ENCODE measurements at places on chromosomes 12 and 14.
A peak's percentile ranks its signal among the peaks of the same experiment; 100 is the strongest.

DNA sequence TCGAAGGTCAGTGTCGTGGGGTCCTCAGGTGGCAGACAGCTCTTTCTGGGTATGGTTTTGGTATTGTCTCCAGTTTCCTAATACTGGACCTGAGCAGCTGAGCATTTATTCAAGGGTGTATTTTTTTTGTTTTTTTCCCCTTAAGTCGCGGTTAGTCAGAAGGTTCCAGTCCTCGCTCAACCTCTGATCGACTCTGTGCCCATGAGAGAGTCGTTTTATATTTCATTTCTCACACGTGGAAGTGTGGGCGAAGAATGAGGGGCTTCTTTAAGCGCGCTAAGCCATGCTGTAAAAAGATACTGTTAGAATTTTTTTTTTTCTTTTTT is 499 bp downstream of the MIPOL1 start:
- no peak for DNase-seq

DNA sequence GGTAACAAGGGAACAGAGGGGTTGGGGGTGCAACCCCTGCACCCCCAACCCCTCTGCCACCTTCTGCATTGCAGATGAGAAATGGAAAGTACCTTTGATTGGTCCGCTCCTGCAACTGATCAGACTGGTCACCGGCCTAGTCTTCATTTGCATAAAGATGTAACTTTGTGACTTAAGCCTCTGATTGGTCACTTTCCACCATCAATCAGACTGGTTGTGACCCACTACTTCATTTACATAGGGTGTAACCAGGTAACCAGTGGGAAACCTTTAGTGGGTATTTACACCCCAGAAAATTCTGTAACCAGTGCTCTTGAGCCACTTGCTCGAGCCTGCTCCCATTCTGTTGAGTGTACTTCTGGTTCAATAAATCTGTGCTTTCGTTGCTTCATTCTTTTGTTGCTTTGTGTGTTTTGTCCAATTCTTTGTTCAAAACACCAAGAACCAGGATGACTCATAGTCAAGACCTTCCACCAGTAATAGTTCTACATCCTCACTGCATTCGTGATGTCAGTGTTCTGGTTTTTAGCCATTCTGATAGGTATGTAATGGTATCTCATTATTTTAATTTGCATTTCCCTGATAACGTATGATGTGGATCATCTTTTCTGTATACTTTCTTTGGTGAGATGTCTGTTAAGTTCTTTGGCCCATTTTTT is 30.8 kb downstream of the LEMD3 start:
- DNase-seq, result no peak

DNA sequence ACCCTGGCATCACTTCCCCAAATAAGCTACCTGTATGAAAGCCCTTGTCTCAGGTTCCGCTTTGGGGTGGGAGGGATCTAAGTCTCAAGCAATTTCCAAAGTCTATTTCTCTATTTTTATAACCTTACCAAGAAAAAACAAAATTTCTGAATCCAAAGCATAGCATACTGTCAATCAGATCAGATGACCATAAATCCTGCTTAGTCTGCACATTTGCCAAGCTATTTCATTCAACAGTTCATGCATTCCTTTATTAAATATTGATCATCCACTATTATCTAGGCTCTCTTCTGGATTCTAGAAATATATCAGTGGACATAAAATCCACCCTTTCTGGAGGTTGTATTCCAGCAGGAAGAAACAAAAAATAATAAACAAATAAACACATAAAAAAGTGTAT is 263.5 kb upstream of the USP15 start:
- no peak for DNase-seq

DNA sequence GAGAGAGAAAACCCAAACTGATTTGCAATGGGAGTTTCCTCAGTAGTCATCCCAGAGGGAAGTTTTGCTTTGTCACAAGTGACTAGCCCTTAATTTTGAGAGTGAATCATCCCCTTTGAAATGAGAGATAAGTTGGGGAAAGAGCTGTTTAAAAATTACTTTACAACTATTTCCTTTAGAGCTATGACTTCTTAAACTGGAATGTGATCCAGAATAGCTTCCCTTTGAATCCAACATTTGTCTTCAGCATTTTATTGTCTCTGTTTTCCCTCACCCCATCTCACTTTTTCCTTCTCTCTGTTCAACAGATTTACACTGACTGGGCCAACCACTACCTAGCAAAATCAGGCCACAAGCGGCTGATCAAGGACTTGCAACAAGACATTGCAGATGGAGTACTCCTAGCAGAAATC is 109.3 kb downstream of the NAV3 start:
- no peak for DNase-seq

DNA sequence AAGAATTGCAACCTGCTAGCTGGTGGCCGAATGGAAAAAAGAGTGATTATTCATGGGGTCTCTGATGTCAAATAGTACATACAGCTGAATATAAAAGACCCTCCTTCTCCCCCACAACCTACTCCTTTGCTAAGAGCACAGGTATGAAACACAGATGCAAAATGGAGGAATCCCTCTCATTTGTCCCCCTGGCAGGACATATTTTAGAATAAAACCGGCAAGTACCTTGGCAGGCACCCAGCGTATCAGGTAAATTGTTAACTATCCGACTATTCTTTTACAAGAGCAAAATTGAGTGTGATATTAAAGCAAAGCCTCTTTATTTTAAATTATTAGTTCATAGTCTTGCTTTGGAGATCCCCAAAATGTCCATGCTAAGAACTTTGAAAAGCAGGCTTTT is 73.7 kb upstream of the USP44 start:
- DNase-seq, result no peak

GRCh38 chr14:96039633-96040311 is 610 bp downstream of the C14orf132 start:
- DNase-seq, result no peak

- no peak for DNase-seq
Measured at GRCh38 chr14:59356767-59357166, 108.4 kb downstream of the GPR135 start.

- DNase-seq, result no peak
Measured at GRCh38 chr14:23445773-23446172, 10.3 kb upstream of the MYH7 start.

DNA sequence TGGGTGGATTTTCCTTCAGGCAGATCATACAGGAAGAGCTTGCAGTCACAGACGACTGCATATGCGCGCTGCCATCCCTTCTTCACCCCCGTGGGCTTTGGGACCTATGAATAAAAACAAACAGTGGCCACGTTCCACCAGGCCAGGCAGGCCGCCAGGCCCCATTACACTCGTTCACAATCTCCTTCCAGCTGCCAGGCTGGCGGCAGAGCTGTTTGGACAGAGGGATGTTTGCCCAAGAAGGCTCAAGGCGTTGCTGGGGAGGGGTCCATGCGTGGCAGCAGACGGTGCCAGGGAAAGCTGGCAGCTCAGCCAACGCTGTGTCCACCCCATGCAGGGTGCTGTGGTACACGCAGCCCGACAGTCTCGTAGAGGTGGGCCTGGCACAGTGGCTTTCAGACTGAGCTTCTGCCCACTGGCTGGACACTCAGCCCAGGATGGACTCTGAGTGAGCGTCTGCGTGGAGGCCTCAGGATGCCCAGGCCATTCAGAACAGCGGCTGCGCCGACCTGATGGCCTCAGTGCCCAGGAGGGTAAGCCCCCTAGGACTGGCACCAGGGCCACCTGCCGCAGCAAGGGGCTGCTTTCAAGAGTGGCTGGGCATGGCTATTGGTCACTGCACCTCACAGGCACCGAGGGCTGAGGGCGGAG is 27.5 kb downstream of the AMN start:
- no peak for DNase-seq

GRCh38 chr12:42216737-42217136 is 21.3 kb downstream of the YAF2 start:
- DNase-seq, result no peak

GRCh38 chr12:102811110-102811737 is 105.8 kb downstream of the PAH start:
- no peak for DNase-seq

GRCh38 chr12:27427824-27428223 is 18.7 kb upstream of the SMCO2 start:
- DNase-seq, result no peak

DNA sequence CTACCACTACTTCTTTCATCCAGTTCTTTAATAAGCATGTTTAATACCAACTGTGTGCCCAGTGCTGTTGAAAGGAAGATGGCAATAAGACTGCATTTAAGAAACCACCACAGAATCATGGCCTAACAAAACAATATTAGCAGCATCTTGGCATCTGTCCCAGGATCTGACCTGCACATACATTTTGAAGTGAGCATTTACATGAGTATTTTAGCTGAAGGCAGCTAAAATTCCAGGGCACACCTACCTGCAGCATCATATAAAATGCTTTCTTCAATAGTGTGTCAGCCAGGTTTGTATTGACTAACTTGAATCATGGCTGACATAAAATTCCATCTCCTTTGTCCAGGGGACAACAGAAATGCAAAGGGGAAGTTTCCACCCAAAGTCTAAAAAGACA is 65.0 kb upstream of the ARHGAP5 start:
- no peak for DNase-seq

DNA sequence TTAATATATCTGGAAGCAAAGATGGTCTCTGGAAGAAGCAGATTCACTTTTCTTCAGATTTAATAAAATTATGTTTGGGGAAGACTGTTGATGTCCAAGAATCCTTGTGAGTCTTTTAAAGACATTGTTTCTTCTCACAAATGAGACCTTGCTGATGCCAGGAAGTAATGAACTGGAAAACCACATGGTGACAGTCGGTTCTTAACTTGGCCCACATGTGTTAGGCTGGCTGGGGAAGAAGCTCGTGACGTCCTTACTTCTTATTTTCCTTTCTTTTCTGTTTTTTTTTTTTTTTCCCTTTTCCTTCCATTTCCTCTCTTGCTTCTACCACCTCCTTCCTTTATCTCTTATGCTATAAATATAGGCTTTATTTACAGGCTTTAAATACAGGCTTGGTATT is 950.2 kb downstream of the BCL11B start:
- DNase-seq, result no peak

GRCh38 chr12:29164477-29165393 is 15.7 kb downstream of the FAR2 start:
- no peak for DNase-seq

- DNase-seq, result peak; percentile 6
Measured at GRCh38 chr12:1914114-1914911, 4.1 kb downstream of the CACNA2D4 start.

- DNase-seq, result no peak
Measured at GRCh38 chr12:52573306-52573705, 337 bp downstream of the KRT74 start.

DNA sequence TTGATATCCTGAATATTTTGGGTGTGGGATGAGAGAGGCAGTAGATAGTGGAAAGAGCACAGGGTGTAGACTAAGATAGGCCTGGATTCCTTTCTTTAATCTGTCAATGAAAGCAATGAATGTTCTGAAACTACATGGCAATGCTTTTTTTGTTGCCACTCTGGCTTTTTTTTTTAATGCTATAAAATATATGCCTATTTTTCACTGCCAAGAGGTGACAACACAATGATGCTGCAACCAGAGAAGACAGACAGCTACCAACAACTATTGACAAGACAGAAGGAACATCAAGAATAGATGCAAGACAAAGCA is 9.4 kb downstream of the ANG start:
- no peak for DNase-seq

GRCh38 chr12:104115587-104115975 is 22.4 kb downstream of the NFYB start:
- no peak for DNase-seq

- no peak for DNase-seq
Measured at GRCh38 chr14:100910888-100911664, 7.6 kb upstream of the RTL1 start.

- DNase-seq, result no peak
Measured at GRCh38 chr12:105622220-105622619, 291.7 kb downstream of the C12orf75 start.

GRCh38 chr12:51187370-51187987 is 14.5 kb upstream of the TFCP2 start:
- no peak for DNase-seq

GRCh38 chr14:79084861-79085260 is 914.7 kb downstream of the NRXN3 start:
- no peak for DNase-seq

GRCh38 chr12:91091916-91092715 is 19.2 kb downstream of the LUM start:
- DNase-seq, result no peak

DNA sequence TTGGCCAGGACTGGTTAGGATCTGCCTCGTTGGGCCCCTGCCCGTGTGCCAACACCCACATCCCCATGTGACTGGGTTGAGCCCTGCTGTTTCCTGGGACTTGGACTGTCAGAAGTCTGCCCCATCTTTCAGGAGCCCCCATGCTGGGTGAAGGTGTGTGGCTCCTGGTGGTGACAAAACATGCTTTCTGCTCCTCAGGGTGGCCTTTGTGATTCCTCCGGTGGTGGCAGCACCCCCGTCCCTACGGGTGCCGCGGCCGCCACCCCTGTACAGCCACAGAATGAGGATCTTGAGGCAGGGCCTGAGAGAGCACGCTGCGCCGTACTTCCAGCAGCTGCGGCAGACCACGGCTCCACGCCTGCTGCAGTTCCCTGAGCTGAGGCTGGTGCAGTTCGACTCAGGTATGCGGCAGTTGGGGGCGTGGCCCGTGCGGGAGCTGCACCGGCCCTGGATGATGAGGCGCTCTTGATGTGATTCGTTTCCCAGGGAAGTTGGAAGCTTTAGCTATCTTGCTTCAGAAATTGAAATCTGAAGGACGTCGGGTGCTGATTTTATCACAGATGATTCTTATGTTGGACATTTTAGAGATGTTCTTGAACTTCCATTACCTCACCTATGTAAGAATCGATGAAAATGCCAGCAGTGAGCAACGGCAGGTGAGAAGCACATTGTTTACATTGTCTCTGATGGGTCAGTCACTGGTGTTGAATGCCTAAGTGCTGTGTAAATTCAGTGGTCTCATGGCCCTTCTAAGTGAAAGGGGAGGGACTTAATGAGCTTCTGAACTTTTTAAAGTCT is 80.0 kb downstream of the EP400 start:
- no peak for DNase-seq

GRCh38 chr14:38208618-38209562 is 1.2 kb downstream of the SSTR1 start:
- DNase-seq, result no peak

GRCh38 chr12:100199347-100200149 is 1.1 kb upstream of the ACTR6 start:
- peak; percentile 55 for DNase-seq

- no peak for DNase-seq
Measured at GRCh38 chr12:57139796-57140649, 7.4 kb downstream of the LRP1-AS start.

GRCh38 chr12:106006940-106007339 is 131.8 kb downstream of the NUAK1 start:
- DNase-seq, result no peak

DNA sequence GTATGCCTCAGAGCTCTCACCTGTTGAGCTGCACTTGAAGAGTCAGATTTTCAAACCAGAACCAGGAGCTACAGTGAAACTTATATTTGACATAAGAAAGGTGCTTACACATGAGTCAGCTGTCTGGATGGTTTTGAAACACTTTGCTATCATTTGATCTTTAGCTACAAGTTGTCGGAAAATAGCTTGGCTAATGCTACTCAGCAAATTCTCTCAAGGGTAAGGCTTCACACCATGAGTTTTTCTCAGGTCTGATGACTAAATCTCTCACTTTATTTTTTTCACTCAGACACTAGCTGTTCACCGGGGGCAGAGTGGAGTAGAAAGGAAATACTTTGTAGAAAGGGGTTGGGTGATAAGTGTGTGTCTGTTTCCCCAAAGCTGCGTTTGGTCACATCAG is 171.8 kb downstream of the FLRT2 start:
- no peak for DNase-seq

GRCh38 chr12:94429633-94430032 is 30.0 kb downstream of the CEP83 start:
- no peak for DNase-seq

All from activated CD4-positive, alpha-beta T cell treated with anti-CD3 and anti-CD28 coated beads for 1 hour (primary cell).